ENCODE measurements at places on chromosomes 3 and 15.

GRCh38 chr3:27114129-27114528, 255.1 kb downstream of the NEK10 start:
- DNase-seq, result no peak

DNA sequence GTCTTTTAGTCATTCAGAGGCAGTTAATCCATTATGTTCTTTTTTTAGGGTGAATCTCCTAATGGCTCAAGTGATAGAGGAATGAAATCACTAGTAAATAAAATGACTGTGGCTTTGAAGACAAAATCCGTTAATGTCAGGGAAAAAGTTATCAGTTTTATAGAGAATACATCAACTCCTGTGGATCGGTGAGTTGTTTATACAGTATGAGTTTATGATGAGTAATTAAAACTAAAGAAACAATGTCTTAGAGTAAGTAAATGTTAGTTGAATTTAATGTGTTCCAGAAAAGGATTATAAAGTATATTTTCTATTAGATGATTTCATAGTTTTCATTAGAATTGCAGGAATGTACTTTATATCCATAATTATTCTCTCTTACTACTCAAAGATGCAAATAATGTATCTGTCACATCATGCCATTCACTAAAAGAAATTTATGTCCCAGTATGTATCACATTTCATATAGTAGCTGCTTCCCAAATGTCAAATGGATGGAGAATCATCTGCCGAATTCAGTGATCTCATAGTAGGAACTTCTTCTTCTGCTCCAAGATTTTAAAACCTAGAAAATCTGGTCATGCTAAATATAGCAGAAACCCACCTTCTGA, 24.1 kb upstream of the NIT2 start:
- no peak for DNase-seq

DNA sequence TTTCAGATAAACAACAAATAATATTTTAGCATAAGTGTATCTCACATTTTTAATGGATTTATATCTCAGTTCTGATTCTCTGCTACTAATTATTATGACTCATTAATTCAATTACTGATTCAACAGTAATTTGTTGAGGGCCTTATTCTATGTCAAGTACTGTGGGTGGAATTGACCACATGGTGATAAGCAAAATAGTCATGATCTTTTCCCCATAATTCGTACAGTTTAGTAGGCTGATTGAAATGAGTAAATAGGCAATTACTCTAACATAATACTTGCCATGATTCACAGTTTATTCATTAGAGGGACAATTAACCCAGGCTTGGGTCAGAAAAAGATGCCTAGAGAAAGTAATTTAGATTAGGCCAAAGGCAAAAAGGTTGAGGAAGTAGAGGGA, 60.9 kb upstream of the SLC4A7 start:
- DNase-seq, result no peak

DNA sequence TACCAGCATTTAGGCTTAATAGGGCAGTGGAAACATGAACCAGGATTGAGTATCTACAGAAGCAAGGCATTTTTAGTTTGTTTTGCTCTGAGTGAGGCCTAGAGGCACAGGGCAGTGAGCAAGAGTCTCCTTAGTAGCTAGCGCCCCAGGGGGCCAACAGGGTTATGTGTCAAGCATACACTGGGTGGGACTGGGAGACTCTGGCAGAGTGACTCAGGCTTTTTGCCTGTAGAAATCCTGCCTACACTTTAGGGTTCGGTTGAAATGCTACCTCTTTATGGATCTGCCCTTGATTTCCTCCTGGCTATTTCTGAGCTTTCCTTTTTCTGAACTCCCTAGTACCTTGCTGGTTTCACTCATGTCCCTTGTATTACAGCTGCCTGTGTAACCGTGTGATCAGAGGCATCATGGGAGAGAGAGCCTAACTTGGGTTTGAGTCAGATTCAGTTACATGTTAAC, 72.2 kb downstream of the TOP2B start:
- DNase-seq, result peak; percentile 66

- DNase-seq, result no peak
These were observed 102.1 kb downstream of the DIPK2A start for GRCh38 chr3:144073698-144074097.

GRCh38 chr3:170768334-170768801, 101.6 kb downstream of the RPL22L1 start:
- peak; percentile 49 for DNase-seq

DNA sequence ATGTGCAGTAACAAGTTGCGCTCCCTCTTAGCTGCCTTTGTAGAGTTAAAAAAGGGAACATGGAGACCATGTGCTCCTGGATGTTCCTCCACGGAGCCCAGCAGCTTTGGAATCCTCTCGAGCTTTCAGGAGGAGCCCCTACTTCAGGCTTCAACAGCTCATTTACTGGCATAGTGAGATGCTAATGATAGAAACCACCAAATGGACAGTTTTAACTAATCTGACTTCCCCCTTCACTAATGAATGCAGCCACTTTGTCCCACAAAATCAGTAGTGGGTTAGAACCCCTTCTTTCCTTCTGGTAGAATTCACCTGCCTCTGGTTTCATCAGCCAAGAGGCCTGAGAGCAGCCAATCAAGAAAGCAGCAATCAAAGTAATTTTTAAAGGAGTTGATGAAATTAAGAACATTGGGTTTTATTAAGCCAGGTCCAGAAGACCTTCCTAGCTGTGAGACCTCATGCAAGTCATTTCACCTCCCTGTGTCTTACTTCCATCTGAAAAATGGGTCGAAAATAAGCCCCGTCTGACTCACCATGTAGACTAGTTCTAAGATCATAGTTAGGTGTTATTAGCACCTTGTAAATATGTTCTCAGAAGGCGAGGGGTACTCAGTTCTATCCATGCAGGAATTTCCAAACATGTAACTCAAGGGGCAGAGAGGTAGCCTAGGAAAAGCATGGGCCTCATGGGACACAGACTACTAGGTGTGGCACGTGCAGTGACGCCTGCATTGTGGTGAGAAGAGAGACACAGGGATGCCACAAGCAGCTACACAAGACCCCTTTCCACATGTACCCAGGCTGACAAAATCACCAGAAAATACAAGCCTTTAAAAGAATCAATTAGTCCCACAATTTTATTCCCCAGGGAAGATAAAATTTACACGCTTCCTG, 179.7 kb upstream of the LPP start:
- no peak for DNase-seq

DNA sequence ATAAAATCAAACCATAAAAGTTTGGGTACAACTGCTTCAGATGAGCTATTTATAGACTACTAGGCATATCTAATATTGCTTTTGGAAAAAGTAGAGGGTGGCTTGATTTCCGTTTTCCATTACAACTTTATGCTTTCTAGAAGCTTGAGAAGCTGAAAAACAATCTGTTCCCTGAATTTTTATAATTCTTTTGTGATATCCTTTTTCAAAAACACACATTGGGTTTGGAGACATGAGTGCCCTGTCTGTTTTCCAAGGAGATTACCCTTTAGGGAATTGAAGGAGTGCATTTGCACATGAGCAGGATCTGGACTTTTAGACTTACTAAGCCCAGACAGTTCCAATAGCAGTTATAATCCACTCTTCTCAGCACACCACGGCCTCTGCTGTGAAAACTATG, 49.5 kb upstream of the FILIP1L start:
- DNase-seq, result no peak
